Right atrium auricular region (tissue), 2 donors: ENCODE measurements at places on chromosomes 13 and 19. TPM values are rescaled to one million over a fixed set of nuclear protein-coding genes. Genes with fewer than 3 reads are reported as not detected.
A peak's percentile ranks its signal among the peaks of the same experiment; 100 is the strongest.

GRCh38 chr13:72290962-72291681, 424.1 kb upstream of the DACH1 start:
- H3K27ac ChIP-seq, result no peak overlapping the region
- H3K36me3 ChIP-seq, result no peaks in the 10 kb centered on the region
- DNase-seq, result no peak
- no peaks in the 10 kb centered on the region for H3K4me1 ChIP-seq

DNA sequence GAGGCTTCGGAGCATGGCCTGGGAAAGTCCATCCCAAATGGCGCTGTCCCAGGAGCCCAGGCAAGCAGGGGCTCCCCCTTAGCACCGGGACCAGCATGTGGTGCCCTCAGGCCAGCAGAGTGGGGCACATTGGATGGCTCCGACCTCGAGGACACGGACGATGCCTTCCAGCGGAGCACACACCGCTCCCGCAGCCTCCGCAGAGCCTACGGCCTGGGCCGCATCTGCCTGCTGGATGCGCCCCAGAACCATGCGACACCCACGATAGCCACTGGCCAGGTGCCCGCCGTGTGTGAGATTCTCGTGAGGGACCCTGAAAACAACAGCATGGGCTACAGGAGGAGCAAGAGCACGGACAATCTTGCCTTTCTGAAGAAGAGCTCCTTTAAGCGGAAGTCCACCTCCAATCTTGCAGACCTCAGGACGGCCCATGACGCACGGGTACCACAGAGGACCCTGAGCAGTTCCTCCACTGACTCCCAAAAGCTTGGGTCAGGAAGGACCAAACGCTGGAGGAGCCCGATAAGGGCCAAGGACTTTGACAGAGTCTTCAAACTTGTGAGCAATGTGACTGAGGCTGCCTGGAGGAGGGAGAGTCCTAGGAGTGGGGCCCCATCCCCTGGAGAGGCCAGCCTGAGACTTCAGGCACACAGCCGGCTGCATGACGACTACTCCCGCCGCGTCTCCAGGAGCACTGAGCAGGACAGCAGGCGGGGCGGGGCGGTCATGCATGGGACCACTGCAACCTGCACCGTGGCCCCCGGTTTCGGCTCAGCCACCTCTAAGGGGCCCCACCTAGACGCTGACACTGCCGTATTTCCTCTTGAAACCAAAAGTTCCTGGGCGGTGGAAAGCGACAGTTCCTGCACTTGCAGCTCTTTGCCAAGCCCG, 63.1 kb downstream of the SPATA13 start:
- no peak overlapping the region for H3K27ac ChIP-seq
- H3K4me1 ChIP-seq, result peaks cover 11% of the 10 kb centered on the region
- no peak overlapping the region for H3K4me3 ChIP-seq
- no peaks in the 10 kb centered on the region for H3K27me3 ChIP-seq

GRCh38 chr13:51887468-51887867, 25.7 kb downstream of the CCDC70 start:
- no peaks in the 10 kb centered on the region for H3K36me3 ChIP-seq
- no peak for DNase-seq
- no peak overlapping the region for H3K27ac ChIP-seq
- no peak overlapping the region for H3K4me3 ChIP-seq

DNA sequence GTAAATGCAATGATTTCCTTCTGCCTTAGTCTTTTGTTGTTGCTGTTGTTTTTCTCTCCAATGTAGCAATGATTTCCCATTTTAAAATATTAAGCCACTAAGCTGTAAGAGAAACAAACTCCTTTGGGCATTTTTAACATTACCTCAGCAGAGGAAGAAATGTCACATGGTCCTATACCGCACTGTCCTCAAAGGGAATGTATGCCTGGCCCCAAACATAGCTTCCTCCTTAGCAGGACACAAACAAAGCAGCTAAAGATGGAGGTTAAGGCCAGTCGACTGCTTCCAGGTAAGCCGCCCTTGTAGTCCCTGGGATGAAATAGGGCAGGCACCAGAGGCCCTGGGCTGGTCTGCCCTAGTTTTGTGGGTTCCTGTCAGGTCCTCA, 249.0 kb downstream of the TSHZ3 start:
- H3K27ac ChIP-seq, result no peak overlapping the region
- H3K27me3 ChIP-seq, result no peaks in the 10 kb centered on the region
- no peak overlapping the region for H3K4me3 ChIP-seq
- DNase-seq, result no peak

DNA sequence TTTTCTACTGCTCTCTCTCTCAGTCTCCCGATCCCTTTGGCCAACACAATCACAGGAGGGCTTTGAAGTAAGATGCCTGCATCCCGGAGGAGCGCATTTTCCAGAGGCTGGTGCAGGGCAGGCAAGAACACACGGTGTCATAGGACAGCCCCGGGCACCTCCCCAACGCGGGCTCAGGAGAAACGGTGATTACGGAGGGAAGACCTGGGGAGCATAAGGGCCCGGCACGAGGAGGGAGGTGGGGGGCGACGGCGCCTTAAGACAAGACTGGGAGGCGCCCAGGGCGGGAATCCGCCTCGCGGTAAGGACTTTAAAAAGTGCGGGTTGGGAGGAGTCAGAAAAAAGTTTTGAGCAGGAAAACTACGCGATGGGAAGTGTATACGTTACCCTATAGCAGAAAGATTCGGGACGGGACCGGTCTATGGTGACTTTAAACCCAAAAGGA, 18.7 kb upstream of the ZNF888 start:
- H3K27ac ChIP-seq, result peak overlapping the region; percentile 73
- H3K27me3 ChIP-seq, result no peaks in the 10 kb centered on the region
- peaks cover 8% of the 10 kb centered on the region for H3K4me1 ChIP-seq
- DNase-seq, result no peak
- H3K4me3 ChIP-seq, result peak overlapping the region; percentile 67
- no peaks in the 10 kb centered on the region for H3K36me3 ChIP-seq

GRCh38 chr19:4051175-4052101, 15.3 kb downstream of the ZBTB7A start:
- no peaks in the 10 kb centered on the region for H3K27me3 ChIP-seq
- peak overlapping the region; percentile 69 for H3K27ac ChIP-seq
- DNase-seq, result no peak
- peaks cover 62% of the 10 kb centered on the region for H3K36me3 ChIP-seq
- H3K4me3 ChIP-seq, result no peak overlapping the region
- H3K4me1 ChIP-seq, result peaks cover 42% of the 10 kb centered on the region

- peak; percentile 67 for DNase-seq
- H3K4me3 ChIP-seq, result no peak overlapping the region
- H3K36me3 ChIP-seq, result no peaks in the 10 kb centered on the region
- H3K27me3 ChIP-seq, result no peaks in the 10 kb centered on the region
- H3K27ac ChIP-seq, result no peak overlapping the region
Observed at GRCh38 chr13:51148952-51149573, 38.0 kb upstream of the C13orf42 start.

DNA sequence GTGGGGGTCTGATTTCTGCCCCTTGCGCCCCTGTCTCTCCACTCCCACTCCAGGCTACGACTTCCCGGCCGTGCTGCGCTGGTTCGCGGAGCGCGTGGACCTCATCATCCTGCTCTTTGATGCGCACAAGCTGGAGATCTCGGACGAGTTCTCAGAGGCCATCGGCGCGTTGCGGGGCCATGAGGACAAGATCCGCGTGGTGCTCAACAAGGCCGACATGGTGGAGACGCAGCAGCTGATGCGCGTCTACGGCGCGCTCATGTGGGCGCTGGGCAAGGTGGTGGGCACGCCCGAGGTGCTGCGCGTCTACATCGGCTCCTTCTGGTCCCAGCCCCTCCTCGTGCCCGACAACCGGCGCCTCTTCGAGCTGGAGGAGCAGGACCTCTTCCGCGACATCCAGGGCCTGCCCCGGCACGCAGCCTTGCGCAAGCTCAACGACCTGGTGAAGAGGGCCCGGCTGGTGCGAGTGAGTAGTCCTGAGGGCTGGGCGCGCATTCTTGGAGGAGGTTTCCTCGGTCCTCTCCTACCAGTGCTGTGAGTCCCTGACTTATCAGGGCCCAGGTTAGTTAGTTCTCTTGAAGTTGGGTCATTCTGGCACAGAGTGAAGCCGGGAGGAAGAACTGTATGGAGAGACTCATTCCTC, 12.7 kb downstream of the EHD2 start:
- no peaks in the 10 kb centered on the region for H3K4me1 ChIP-seq
- H3K27ac ChIP-seq, result no peak overlapping the region
- H3K4me3 ChIP-seq, result no peak overlapping the region
- DNase-seq, result no peak
- H3K27me3 ChIP-seq, result no peaks in the 10 kb centered on the region

- DNase-seq, result no peak
- H3K36me3 ChIP-seq, result peaks cover 36% of the 10 kb centered on the region
- no peaks in the 10 kb centered on the region for H3K4me1 ChIP-seq
- H3K27ac ChIP-seq, result peak overlapping the region; percentile 58
- H3K27me3 ChIP-seq, result no peaks in the 10 kb centered on the region
Observed at GRCh38 chr19:45515081-45515624, 7.9 kb downstream of the VASP start.

DNA sequence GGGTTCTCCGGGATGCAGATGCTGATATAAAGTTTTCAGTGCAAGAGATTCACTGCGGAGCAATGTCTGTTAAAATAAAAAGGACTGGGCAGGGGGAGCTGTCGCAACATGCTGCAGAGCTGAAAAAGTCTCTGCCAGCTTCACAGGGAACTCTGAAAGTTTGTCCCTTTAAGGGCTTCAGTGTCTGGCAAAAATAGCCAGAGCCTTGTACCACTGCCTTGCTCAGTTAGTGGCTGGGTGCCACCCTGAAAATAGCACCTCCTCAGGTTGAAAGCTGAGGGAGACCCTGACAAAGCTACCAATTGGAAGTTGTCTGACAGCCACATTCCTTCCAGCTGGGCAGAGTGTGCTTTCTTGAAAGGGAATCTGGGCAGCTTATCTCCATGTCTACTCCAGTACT, 3.0 kb upstream of the NDFIP2 start:
- peaks cover 25% of the 10 kb centered on the region for H3K4me1 ChIP-seq
- H3K36me3 ChIP-seq, result no peaks in the 10 kb centered on the region
- DNase-seq, result no peak
- H3K4me3 ChIP-seq, result no peak overlapping the region
- peak overlapping the region; percentile 71 for H3K27ac ChIP-seq

HSPB6 gene
- 98.4 TPM for total RNA-seq

CYP2A6 gene
- total RNA-seq, result not detected

ATP4B gene
- total RNA-seq, result not detected

TMEM86B gene
- total RNA-seq, result not detected

KRI1 gene
- 10.3 TPM for total RNA-seq
